Stimulated activated naive CD8-positive, alpha-beta T cell treated with anti-CD3 and anti-CD28 coated beads, Interleukin-15, Interleukin-2, amounts not matched to agents 100 U/mL and 50 U/mL, for 24 hours (primary cell): ENCODE measurements at places on chromosomes 3 and 15.

DNA sequence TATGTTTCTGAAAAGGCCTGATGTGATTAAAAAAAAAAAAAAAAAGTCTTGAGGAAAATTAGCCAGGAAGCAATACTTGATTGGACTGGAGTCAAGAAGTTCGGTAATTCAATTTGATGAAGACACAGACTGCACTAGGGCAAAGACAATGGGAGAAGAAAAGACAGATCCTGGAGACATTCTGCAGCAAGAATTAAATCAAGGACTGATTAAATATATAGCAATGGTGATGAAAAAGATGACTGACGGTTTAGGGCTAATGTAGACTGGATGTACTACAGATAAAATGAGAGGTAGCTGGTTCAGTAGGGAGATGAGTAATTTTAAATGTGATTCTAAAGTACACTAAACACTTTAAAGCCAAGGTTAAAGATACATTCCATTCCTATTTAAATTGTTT lies 13.8 kb downstream of the MRPL47 start:
- no peak for DNase-seq

GRCh38 chr3:170096342-170096741 lies 58.5 kb downstream of the GPR160 start:
- no peak for DNase-seq

- DNase-seq = no peak
Measured at GRCh38 chr15:55589287-55589686, 1.1 kb upstream of the PYGO1 start.

DNA sequence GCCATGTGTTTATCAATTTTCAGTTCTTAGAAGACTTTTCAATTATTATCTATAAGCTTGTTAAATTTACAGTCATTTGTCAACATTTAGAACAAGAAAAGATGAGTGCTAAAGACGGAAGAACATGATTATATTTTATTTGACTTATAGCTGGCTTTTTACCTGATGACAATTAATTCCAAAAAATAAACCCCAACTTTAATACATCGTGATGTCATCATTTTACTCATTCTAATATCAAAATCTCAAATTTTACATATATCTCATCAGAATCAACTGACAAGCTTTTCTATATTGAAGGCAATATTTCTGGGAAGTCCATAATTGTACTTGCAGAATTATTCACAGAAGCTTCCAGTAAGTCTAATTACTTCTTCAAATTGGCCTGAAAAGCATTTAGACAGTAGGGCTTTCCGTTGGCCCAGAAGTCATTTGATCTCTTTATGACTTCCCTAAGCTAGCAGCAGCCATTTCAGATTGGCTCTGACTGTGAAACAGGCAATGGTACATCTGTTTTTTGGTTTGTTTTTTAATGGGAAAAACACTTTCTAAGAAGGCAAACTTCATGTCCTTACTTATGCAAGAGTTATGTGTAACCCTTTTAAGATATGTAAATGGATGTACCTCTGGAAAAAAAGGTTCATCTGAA lies 234.7 kb upstream of the PLSCR5 start:
- DNase-seq = no peak
